ENCODE measurements at places on chromosomes 13 and 19.

- DNase-seq: no peak
Observed at GRCh38 chr13:33745370-33746324, 72.3 kb upstream of the RFC3 start.

DNA sequence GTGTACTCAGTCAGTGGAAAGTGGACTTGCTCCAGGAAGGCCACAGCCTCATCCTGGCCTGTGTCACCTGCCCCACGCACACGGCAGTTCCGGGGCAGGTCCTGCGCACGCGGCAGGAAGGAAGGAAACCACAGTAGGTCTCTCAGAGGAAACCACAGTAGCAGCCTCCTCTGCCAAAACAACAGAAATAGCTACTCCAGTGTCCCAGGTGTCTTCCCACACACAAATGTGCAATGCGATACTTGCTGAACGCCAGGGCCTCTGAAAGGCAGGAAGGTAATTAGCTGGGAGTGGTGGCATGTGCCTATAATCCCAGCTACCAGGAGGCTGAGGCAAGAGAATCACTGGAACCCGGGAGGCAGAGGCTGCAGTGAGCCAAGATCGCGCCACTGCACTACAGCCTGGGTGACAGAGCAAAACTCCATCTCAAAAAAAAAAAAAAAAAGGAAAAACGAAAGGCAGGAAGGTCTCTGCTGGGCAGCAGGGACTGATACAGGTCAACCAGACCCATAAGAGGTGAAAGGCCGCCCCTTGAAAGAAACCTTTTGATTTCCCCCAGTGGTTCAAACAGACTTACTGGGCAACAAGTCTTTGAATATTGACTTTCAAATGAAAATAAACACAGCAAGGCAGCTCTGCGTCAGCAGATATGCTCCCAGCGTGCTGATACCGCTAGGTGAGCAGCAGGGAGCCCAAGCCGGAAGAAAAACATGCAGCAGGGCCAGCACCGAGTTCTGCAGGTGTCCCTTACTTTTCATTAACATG is 49.5 kb downstream of the CRYL1 start:
- DNase-seq: peak; percentile 3

- DNase-seq: no peak
Observed at GRCh38 chr13:113327766-113328471, 30.9 kb downstream of the LAMP1 start.

- no peak for DNase-seq
Observed at GRCh38 chr13:95492044-95492801, 60.3 kb upstream of the CLDN10 start.

- no peak for DNase-seq
Observed at GRCh38 chr13:20559659-20560356, 7.1 kb upstream of the IFT88 start.

DNA sequence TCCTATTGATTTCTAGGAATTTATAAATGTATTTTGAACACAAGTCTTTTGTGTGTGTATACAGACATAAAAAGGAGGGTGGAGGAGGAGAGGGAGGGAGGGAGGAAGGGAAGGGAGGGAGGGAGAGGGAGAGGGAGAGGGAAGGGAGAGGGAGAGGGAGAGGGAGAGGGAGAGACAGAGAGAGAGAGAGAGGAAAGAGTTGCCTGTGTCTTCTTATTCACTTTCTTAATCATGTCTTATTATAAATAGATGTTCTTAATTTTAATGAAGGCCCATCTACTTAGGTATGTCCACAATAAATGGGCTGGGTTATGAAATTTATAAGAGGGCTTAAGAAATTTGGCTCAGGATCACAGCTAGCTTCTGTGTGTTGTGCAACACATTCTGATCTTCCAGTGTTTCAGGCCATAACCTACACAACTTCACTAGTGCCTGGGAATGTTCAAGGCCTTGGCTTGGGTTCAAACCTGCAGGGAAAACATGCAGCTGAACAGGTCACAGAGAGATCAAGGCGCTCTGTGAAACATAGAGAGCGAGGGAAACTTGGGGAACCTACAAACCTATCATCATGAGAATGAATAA is 39.3 kb downstream of the ZNF45 start:
- DNase-seq: no peak

GRCh38 chr13:87172166-87172835 is 498.9 kb upstream of the SLITRK5 start:
- DNase-seq: no peak

DNA sequence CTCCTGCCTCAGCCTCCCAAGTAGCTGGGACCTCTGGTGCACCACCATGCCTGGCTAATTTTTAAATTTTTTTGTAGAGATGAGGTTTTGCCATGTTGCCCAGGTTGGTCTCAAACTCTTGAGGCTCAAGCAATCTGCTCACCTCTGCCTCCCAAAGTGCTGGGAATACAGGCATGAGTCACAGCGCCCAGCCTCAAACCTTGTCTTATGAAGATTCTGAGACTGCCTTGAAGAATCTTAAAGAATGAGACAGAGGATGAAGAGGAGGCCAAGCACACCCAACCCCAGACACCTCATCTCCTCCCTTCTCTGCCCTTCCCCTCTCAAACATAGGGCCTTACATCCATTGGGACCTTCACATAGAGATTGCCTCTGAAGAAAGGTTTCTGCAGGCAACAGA is 179.7 kb downstream of the ABCC4 start:
- DNase-seq: no peak

DNA sequence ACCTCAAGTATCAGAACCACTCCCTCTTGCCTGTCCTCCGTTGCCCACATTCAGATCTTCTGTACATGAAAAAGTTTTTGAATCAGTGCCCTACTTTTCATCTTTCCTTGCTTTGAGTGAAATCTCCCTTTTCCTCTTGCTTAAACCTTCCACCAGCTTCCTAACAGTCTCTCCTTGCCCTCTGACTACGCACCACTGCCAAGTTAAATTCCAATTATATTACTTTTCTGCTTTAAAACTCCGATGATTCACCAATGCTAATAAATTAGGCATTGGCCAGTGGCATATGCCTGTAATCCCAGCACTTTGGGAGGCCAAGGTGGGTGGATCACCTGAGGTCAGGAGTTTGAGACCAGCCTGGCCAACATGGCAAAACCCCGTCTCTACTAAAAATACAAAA is 30.7 kb upstream of the RFXAP start:
- DNase-seq: no peak

DNA sequence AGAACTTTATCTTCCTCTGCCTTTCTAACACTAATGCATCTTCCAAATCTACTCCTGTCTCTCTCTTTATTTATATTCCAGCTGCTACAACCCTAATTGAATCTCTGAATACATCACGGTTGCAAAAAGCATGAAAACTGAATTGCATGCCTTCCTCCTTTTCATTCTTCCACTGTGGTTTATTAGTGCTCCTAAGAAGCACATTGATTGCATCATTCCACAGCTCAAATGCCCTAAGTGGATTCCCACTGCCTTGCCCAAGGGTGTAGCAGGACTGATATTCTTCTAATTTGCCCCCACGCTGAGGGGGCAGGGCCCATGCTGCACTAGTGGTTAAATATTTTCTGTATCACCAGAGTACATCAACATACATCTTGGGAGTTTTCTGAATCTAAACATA is 640.8 kb downstream of the EFNB2 start:
- no peak for DNase-seq

GRCh38 chr13:113465300-113465699 is 12.0 kb upstream of the ADPRHL1 start:
- DNase-seq: no peak

DNA sequence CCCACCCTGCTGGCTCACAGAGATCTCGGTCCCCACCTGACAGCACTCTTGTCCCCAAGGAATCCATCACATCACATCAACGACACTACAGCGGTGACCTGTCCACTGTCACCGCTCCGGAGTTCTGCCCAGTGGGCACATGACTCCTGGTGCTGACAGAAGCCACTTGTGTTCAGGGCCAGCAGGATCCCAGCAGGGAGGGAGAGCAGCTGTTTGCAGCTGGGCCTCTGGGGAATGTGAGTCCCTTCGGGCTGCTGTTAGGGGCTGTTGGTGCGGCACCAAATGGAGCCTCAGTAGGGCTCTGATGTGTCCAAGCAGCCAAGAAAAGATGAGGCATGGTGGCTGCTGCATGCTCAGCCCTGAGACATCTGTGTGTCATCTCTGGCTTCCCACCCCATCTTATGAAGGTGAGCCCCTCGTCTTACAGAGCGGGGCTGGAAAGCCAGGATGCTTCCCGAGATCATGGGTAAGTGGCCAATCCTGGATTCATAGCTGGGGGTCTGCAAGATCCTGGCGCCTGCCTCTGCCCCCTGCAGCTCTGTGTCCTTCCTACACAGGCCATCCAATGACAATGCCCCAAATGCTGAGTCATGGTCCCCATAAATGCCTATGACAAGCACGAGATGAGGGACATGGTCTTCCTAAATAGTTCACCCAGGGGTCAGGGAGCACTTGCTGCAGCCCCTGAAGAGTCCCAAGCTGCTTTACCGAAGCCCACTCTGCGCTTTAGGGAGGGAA is 56.0 kb downstream of the F2RL3 start:
- DNase-seq: no peak

DNA sequence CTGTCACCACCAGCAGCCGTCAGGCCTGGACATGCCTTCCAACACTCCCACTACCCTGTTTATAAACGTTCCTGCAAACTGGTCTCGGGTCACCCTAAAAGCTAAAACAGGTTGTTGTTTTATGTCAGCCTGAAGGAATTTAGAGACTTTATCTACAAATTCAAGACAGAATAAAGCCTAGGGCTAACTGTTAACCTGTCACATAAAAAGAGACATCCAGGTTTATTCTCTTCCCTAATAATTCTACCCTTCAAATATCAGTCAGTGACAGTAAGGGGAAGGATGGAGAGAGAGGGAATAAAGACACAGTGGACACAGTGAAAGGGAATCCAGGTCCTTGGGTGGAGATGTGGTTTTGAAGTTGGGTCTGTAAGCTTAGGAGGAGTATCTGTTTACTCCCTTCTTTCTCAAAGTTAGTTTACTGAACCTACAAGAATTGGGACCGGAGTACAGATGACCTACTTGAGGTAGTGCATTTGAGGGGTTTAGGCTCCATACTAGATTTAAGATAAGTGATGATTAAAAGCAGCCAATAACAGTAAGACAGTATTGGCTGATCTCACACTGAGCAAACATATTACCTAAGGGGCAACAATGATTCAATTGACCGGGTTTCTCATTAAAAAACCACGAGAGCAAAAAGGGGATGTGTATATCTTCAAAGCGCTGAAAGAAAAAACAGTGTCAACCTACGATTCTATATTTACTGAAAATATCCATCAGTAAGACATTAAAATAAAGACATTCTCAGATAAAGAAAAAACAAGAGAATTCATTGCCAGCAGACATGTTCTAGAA is 142.7 kb downstream of the USP12 start:
- DNase-seq: no peak

DNA sequence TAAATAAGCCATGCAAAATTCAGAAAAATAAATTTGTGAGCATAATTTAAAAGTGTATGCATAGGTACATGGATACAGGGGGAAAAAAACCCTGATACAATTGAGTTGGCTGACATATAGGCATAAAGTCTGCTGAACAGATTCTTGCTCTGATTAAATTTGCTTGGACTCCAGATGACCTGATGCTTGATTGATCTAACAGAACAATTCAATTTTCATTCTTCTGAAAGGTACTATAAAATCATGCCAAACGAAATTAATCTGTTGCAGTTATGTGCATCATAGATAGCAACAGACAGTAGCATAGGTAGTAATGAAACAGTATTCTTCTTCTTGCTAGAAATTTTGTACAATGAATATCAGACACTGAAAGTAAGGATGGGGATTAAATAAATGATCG is 578.2 kb upstream of the SLITRK6 start:
- DNase-seq: no peak

DNA sequence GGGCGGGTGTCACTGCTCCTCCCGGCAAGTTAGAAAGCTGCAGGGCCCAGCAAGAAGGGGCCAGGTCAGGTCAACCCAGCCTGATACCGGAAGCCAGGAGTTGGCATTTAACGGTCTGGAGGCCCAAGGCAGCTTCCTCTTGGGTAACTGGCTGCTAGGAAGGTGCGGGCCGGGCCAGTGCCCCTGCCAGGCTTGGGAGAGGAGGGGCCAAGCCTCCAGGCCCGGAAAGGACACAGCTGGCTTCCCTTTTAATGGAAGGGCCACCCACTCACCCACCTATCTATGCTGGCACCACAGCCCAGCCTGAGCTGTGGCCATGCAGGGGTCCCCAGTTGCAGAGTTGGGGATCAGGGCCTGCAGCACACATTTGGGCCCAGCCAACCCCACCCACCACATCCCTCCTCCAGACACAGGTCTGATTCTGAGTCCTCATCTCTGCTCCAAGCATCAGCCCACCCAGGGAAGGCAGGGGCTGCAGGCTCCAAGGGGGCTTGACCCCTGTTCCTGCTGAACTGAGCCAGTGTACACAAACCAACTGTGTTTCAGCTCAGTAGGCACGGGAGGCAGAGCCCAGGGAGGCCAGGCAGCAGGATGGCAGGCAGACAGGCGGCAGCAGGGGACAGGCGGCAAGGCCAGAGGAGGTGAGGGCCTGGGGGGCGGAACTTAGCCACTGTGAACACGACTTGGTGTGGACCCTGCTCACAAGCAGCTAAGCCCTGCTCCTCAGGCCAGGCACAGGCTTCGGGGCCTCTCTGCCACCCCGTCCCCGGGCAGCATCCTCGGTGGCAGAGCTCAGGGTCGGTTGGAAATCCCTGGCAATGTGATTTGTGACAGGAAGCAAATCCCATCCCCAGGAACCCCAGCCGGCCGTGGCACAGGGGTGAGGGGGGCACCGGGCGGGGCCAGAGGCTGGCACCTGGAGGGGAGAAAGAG is 40.8 kb downstream of the ZSWIM4 start:
- DNase-seq: no peak

DNA sequence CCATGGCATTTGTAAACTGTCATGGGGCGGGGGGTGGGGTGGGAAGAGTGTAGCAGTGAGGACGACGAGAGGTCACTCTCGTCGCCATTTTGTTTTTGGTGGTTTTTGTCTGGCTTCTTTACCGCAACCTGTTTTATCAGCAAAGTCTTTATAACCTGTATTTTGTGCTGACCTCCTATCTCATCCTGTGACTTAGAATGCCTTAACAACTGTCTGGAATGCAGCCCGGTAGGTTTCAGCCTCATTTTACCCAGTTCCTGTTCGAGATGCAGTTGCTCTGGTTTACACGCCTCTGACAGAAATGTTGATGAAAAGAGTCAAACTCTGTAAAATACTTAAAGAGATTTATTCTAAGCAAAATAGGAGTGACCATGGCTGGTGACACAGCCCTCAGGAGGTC is 852.0 kb downstream of the DACH1 start:
- no peak for DNase-seq

DNA sequence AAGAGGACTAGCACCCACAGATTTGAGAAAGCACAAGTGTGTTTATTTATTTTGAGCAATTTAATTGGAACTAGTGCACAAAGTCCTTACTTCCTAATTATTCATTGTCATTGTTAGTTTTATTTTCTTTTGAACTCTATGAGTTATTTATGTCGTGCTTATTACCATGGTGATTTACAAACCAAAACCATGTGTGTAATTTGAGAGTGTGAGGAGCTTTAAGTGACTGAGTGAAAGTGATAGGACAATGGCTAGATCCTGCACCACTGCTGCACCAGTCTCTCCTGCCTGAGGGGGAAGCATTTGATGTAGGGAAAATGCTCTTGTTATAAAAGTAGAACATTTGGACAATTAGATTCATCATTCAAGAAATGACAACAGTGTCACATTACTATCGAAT is 172.3 kb upstream of the KLF12 start:
- DNase-seq: no peak

Data from stimulated activated CD8-positive, alpha-beta memory T cell treated with anti-CD3 and anti-CD28 coated beads, Interleukin-2, amount 100 ng/mL, for 1 hour (primary cell).